Left lobe of liver (tissue), 2 donors: ENCODE measurements at places on chromosomes 12 and 14. TPM values are rescaled to one million over a fixed set of nuclear protein-coding genes. Genes with fewer than 3 reads are reported as not detected.

GRCh38 chr14:64689289-64689688 is 14.9 kb upstream of the PLEKHG3 start:
- DNase-seq: no peak

- no peak for DNase-seq
Measured at GRCh38 chr14:38490273-38490672, 234.4 kb upstream of the CLEC14A start.

DNA sequence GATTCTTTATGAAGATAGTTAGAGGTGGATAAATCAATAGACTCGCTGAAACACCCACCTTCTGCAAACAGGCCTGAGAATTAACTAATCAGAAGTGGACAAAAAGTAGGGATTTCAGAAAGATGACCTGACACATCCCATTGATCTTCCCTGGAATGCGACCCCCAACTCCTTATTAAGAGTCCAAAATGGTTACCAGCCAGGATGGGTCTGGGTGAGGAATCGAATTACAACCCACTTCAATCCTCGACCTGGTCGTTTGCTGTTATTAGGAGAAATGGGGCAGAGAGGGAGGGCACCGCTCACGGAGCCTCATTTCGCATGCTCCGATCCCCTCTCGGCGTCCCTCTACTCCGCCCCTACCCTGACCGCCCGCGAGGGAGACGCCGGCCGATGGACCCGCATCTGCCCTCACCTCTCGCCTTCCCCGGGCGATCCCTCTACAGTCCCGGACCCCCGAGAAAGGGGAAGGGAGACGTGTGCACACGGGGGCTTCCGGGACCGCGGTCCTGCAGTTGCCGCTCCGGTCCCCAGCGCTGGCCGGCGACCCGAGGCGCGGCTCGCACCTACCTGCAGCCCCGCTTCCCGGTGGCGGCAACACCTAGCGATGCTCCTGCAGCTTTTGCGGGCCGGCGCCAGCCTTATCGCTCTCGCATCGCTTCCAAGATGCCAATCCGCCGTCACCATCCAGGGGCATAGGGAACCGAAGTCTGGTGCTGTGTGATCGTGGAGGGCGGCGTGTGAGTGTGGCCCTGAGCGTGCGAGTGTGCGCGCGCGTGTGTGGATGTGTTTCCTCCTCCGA is 69.3 kb upstream of the USP15 start:
- DNase-seq: no peak

- DNase-seq: no peak
Measured at GRCh38 chr12:101743242-101743641, 4.0 kb upstream of the SYCP3 start.

DNA sequence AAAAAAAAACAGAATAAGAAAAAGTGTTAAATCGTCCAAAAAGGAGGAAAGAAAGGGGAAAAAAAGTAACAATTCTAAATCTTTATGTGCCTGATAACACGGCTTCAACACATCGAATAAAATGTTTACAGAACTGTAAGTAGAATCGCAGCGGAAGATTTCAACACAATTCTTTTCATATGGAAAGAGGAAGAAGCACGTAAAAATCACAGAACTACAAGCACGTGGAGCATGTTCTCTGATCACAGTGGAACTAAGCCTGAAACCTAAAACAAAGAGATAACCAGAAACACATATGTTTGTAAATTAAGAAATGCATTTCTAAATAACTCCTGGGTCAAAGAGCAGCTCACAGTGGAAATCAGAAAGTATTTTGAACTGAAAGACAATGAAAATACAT is 8.7 kb downstream of the CLEC7A start:
- DNase-seq: no peak

GRCh38 chr12:102957339-102958050 is at the start of gene ASCL1:
TSS of gene ASCL1 (plus strand) at chr12:102957674. CDS start at chr12:102958245, 571 bp downstream.
- no peak for DNase-seq

DNA sequence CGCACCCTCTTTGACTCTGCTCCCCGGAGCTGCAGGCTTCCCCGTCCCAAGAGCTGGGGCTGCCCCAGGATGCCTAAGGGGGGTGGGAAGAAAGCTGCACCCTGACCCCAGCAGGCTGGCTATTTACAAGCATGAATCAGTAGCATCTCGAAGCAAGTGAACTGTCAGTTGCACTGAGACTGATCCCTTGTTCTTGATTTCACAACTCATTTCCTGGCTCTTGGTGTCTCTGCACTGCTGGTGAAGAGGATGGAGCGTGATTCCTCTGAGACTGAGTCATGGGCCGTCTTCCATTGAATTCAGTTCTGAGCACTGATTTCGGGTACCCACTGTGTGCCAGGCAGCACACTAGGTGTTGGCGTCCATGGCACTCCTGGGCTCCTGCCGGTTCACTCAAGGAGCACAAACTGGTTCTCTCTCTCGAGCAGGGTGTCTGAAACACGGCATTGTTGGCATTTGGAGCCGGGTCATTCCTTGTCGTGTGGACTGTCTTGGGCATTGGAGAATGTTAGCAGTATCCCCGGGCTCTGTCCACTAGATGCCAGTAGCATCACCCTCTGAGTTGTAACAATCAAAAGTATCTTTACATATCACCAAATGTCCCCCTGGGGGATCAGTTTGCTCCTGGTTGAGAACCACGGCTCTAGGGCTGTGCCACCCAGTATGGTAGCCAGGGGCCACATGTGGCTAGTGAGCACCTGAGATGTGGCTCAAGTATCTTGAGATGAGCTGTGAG is 86.9 kb downstream of the RIN3 start:
- no peak for DNase-seq

DNA sequence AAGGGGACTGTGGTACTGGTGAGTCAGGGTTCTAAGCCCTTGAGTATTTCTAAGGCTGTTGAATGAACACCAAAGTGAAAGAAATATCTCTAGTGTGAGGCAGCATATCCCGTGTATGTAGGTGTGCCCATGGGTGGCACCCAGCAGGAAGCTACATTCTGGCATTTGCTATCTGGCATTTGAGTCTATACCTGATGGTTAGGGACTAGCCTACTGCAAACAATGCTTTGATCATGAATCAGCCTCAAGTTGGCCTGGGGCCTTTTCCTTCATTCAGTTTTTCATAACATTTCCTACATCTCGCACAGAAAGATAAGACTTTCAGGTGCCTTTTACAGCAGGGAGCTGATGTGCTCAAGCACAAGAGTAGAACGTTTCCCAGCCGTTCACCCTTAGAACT is 85.7 kb upstream of the E2F7 start:
- no peak for DNase-seq

DNA sequence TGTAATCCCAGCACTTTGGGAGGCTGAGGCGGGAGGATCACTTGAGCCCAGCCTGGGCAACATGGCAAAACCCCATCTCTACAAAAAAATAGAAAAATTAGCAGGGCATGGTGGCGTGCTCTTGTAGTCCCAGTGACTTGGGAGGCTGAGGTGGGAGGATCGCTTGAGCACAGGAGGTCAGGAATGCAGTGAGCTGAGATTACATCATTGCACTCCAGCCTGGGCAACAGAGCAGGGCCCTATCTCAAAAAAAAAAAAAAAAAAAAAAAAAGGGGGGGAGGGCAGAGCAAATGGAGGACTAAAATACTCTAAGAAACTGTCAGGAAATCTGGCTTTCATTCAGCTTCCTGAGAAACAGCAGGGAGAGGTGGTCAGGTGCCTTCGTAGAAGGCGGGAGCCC is 31.7 kb upstream of the TSPAN9 start:
- no peak for DNase-seq

DNA sequence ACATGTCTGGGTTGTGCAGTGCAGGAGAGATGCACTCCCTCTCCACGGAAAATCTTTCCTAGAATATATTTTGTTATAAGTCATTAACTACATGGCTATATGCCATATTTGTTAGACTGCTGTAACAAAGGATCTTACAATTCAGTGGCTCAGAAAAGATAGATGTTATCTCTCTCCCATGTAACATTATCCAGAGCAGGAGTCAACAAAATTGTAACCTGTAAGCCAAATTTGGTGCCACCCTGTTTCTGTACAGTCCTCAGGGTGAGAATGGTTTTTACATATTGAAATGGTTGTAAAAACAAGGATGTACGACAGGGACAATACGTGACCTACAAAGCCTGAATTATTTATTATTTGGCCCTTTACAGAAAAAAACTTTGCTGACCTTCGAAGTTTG is 155.5 kb downstream of the KIF21A start:
- DNase-seq: no peak

DNA sequence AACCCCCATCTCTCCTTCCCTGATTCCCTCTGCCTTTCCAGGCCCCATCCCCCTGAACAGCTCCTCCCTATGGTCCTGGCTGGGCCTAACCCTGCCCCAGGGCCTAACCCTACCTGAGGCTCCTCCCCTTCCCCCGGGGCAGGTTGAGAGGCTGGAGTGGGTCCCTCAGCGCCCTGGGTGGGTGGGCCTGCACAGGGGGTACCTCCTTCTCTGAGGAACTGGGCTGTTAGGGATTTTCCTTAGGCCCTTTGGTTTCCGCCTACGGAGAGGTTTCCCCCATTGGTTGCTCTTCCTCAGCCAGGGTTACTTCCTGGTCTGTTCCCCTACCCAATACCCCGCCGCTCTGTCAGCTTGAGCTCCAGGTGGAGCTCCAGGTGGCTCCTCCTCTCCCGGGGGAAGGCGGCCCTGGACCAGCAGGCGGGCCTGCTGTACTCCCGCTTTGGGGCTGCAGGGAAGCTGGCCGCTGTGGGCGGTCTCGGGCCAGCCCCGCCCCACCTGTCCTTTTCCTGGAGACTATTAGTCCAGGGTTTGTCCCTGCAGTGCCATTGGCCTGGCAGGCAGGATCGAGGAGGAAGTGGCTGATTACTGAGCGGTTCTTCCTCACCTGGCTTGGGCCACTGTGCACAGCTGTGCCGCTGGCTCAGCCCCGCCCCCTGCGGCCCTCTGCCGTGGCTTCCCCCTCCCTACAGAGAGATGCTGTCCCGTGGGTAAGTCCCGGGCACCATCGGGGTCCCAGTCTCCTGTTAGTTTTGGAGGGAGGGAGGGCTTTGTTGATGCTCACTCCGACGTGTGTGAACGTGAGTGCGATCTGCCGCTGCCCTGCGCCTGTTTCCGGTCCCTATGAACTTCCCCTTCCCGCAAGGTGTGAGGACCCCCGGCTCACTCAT is 2.5 kb downstream of the C12orf57 start:
- DNase-seq: peak; percentile 97

DNA sequence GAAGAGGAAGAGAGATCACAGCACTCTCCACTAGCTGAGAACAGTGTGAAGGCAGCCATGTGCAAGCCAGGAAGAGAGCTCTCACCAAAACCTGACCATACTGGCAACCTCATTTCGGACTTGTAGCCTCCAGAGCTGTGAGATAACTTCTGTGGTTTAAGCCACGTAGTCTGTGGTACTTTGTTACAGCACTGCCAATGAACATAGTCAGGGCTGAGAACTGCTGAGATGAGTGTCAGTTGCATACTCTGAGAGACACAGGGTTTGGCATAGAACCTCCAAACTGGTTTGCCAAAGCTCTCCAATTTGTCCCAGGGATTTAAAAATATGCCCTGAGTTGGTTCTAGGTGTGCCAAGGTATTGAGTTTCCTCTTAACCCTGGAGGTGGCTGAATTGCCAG is 218.6 kb downstream of the ATP23 start:
- no peak for DNase-seq

The RTL1 gene
- not detected for total RNA-seq

The YLPM1 gene
- total RNA-seq: 16.4 TPM

The SLC15A5 gene
- not detected for total RNA-seq

The BMAL2 gene
- total RNA-seq: 2.6 TPM

The BICDL1 gene
- 9.4 TPM for total RNA-seq

The A2M gene
- total RNA-seq: 915 TPM

The TSHR gene
- 0.15 TPM for total RNA-seq

The NEUROD4 gene
- total RNA-seq: not detected
